Brain pericyte (primary cell): ENCODE measurements at places on chromosomes 16 and 17.
A peak's percentile ranks its signal among the peaks of the same experiment; 100 is the strongest.

DNA sequence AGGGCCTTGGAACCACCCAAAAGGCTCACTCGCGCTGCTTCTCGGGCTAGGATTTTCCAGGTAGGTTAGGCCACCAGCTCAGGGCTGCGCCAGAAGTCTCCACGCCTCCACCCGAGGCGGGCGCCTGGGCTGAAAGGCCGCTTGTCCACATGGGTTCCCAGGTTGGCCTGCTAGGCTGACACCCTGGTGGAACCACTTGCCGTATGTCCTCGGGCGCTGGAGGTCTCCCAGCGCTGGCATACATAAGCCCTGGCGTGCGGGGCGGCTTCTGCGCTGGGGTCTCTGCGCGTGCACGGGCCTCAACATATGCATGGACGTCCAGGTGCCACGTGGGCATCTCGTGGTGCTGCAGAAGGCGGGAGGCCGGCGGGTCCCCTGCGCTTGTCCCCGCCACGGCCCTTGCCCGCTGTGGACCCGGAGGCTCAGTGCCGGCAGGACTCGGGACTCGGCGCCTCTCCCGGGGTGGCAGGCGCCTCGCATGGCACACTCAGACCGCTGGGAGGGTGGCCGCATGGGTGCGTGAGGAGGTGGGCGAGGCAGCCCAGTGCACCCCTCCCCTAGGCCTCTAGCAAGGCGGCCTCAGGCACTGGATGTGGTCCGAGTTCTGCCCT, 47.2 kb upstream of the ZNF629 start:
- DNase-seq = no peak

- no peak for DNase-seq
Measured at GRCh38 chr17:76458580-76459490, 5.9 kb upstream of the UBE2O start.

DNA sequence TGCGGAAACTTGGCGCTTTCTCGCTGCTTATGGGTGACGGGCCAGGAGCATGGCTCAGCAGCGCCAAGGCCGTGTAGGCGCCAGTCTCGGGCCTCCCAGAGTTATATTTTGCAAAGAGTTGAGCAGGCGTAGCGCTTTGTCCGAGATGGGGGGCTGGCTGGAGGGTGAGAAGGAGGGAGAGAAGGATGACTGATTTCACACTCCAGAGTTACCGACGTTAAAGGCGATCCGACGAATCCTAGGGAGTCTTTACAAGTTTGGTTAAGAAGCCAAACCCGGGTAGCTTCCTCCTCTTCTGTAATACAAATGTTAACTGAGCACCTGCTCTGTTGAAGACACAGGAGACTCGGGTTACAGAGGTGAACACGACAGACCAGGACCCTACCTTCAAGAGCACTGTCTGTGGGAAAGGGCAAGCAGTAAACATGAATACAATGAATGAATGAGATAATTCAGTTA, 782 bp downstream of the POLR2A start:
- DNase-seq = no peak

GRCh38 chr17:27485716-27486495, 29.7 kb downstream of the KSR1 start:
- DNase-seq = no peak

DNA sequence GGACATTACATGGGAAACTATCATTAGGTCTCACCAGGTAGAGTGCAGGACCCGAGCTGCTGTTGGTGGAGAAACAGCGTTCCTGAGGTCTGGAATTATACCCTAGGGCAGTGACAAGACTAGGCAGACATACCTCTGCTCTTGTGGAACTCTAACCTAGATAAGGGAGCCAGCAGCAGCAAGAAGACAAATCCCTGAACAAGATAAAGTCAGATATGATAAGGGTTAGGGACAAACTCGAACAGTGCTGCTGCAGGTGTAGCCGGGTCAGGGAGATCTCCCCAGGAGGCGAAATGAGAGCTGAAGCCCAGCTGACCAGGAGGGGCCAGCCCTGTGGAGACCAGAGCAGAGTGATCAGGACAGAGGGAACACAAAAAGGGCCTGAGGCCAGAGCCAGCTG, 34.7 kb downstream of the ARSG start:
- DNase-seq = no peak

- no peak for DNase-seq
Measured at GRCh38 chr16:19717314-19717713, 713 bp downstream of the KNOP1 start.

GRCh38 chr16:19307587-19308241, 22.2 kb downstream of the CLEC19A start:
- DNase-seq = no peak

- DNase-seq = no peak
Measured at GRCh38 chr16:85675251-85675874, 13.4 kb downstream of the GINS2 start.

DNA sequence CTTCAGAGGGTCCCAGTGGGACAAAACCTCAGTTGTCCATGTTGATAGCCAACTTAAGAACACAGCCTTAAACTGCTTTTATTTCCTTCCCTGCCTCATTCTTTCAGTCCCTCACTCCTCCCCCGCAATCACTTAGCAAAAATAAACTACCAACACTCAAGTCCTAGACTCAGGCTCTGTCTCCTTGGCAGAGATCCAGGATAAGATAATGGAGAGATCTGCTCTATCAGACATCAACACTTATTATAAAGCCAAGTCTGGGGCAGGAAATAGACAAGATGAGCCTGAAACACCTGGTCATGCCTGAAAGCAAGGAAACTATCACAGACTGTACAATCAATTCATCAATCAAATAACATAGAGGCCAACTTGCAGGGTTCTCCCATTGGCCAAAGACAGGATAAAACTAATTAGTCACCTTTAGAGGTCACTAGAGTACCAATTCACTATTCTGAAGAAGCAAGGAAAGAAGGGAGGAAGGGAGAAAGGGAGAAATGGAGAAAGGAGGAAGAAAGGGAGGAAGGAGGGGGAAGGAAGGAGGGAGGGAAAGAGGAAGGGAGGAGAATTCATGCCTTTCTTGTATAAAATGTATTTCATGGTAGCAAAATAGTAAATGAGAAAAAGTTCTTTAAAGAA, 15.7 kb downstream of the HYDIN start:
- DNase-seq = no peak

DNA sequence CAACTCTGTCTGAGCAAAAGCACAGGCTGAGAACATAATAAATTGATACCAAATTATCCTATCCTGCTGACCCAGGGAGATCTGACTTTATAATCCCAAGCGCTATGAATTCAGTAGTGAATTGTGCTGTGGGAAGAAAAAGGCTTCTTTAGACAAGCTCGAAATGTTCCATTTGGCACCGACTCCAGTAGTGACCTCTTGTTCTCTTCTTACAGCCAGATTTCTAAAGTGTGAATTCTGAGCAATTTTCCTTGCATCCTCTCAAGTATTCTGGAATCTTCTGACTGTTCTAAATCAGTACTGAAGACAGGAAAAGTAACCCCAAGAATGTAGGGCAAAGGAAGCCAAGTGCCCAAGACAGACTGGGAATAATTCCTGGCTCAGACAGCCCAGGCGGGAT, 58.2 kb downstream of the CDYL2 start:
- DNase-seq = no peak

GRCh38 chr16:29987371-29988085, 7.9 kb downstream of the HIRIP3 start:
- DNase-seq = no peak

DNA sequence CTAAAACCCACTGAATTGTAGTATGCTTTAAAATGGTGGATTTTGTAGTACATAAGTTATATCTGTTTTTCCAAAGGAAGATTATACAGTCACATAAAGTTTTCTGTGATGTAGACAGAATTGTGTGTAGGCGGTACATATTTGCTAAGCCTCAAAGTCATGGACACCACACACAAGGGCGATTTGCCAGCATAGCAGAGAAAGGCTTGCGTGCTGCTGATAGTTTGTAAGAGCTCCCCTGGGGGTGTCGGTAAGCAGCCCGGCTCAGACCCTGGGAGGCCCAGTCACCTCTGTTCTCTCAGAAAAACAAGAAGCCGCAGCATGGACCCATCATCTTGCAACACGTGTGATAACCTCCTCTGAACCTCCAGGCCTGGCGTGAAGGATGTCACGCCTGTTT, 38.3 kb upstream of the AKTIP start:
- no peak for DNase-seq

GRCh38 chr16:67241008-67241900, 6.0 kb downstream of the FHOD1 start:
- DNase-seq = no peak

DNA sequence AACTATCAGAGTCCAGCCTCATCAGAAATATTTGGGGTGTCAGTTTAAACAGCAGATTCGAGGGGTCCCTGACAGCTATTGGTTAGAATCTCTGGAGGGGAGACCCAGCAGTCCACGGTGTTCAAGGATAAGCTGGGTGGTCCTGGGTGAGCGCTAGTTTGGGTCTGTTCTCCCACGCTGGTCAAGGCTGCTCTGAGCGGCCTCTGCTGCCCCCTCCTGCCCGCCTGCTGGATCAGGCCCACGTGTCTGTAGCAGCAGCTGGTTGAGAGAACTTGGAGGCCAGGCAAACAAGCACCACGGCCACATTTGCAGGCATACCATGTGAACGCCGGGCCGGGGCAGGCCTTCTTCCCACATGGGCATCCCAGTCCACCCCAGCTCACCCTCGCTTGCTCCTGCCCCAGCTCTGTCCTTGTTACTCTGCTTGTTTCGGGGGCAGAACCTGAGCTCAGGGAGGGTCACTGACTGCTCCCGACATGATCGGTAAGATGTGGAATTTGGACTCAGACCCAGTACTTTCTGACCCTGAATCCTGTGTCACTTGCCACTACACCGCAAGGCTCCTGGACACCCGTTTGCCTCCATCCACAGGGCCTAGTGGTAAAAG, 7.4 kb downstream of the FOXF1 start:
- no peak for DNase-seq

GRCh38 chr16:79066561-79066960, 534.0 kb downstream of the MAF start:
- DNase-seq = no peak

DNA sequence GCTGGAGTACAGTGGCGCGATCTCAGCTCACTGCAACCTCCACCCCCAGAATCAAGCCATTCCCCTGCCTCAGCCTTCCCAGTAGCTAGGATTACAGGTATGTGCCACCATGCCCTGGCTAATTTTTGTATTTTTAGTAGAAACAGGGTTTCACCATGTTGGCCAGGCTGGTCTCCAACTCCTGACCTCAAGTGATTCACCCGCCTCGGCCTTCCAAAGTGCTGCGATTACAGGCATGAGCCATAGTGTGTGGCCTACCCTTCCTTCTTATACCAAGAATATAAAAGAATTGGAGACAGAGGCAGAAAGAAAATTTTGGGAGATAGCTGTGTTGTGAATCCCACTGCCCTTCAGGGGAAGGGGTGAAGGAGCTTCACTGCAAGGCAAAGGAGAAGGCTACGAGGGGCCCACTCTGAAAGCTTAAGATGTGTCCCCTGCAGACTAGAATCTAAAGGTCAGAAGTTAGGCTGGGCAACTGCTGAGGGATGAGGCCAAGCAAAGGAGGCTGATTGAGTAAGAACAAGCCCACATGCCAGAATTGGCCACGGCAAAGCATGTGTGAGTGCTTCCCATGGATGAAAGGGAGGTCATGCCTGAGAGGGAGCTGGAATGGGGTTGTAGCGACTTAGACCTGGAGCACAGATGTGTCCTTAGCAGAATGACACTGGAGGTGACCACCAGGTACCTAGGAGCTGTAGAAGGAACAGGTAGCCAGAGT, 8.4 kb upstream of the CRYBA1 start:
- no peak for DNase-seq

- peak; percentile 22 for DNase-seq
Measured at GRCh38 chr17:64635647-64636305, 26.3 kb downstream of the SMURF2 start.

DNA sequence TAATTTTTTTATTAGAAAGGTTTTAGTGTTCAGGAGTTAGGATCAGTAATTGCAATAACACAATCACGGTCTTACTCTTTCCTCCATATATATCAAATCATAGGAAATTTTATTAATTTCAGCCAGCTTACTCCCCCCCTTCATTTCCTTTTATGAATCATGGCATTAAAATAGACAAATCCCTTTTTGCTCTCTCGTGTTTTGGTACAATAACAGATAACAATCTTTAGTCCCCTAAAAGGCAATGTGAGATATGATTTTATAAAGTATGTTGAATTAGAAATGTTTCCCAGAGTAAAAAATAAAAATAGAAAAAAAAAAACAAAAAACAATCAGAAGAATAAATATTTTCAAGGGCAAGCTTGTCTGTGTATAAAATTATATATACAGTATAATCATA, 42.6 kb upstream of the RHOT1 start:
- DNase-seq = no peak

DNA sequence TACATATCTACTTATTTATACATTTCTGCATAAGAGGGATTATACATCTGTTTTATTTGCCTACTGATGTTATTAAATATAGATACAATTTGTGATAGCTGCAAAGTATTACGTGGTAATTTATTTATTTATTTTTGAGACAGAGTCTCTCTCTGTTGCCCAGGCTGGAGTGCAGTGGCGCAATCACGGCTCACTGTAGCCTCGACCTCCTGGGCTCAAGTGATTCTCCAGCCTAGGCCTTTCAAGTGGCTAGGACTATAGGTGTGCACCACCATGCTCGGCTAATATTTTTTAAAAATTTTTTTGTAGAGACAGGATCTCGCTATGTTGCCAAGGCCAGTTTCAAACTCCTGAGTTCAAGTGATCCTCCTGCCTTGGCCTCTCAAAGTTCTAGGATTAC, 35.5 kb downstream of the NFAT5 start:
- no peak for DNase-seq

DNA sequence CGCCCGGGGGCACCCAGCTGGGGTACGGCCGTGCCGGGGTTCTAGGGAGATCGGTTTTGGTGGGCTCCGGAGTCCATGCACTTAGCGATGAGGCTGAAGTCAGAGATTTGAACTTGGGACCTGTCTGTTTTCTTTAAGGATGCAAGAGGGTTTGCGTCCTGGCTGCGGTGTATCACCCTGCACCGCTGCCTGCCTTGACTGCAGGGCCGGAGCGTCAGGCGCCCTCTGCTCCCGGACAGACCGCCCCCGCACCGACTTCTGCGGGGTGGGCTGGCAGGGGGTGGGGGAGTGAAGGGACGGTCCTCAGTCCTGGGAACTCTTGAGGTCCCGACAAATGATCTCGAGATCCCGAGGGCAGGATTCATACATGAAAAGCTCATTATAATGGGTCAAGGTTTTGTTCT, 701 bp downstream of the PDP2 start:
- DNase-seq = no peak

DNA sequence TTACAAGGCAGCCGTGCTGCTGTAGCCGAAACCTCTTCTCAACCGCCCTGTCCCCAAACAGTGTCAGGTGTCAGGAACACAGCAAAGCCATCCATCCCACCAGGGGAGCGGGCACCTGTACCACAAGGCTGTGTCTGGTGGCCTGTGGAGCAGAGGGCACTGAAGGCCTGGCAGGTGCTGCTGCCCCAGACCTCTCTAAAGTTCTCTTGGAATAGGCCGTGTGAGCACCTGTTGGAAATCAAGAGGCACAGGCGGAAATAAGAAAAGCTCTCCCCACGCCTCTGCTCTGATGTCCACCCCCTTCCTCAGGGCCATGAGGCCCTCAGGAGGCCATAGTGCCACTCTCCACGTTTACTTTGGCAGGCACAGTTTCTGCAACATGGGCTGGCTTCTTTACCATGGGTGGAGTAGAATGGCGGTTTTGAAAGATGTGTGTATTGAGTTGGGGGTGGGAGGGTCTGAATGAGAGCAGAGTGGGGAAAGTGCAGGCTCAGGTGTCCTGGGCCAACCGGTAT, 99.9 kb upstream of the ZNF750 start:
- DNase-seq = no peak
